ENCODE measurements at places on chromosomes 11 and 22. TPM values are rescaled to one million over a fixed set of nuclear protein-coding genes. Genes with fewer than 3 reads are reported as not detected.

Gene TSSK2
- not detected for total RNA-seq

DNA sequence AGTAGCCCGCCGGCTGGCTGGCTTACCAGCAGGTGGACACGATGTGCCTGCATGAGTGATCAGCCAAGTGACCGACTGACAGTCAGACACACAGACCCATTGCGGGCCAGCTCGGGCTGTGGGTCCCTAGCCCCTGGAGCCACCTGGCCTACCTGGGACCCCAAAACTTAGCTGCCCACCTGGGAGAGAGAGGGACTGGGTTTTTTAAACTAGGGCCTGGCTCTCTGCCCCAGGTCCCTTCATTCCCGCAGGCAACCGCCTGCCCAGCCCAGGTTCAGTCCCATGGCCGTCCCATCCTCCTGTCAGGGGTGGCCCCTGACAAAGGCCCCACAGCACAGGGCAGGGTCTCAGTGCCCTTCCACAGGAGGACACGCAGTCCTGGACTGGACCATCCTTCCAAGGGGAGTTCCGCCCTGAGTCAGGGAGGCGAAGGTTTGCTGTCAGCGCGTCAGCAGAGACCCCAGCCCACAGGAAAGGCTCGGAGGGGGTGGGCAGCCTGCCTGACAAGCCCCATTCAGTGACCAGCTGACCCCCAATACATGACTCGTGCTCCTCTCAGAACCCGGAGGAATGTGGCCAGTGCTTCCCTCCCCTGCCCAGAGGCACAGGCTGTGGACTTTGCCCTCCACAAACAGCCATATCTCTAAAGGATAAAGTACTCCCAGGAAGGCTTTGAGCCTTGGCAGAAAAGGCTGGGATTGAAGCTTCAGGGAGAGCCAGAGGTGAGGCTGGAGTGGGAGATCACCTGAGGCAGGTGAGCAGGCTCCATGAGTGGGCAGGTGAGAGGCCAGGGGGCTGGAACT lies 8.4 kb downstream of the SLCO2B1 start:
- no peak for DNase-seq

GRCh38 chr11:11415901-11416300 lies 62.9 kb upstream of the CSNK2A3 start:
- no peak for DNase-seq

Gene SYT9
- total RNA-seq: 0.10 TPM

- DNase-seq: no peak
These were observed 12.1 kb downstream of the TAF1D start for GRCh38 chr11:93729129-93729616.

GRCh38 chr11:64763526-64764039 lies 3.8 kb upstream of the PYGM start:
- DNase-seq: peak; percentile 77

GRCh38 chr11:57515332-57516060 lies at the start of gene SLC43A1:
SLC43A1 (minus strand) TSS chr11:57515702; CDS start chr11:57514111, 1,591 bp downstream.
- DNase-seq: peak; percentile 88

DNA sequence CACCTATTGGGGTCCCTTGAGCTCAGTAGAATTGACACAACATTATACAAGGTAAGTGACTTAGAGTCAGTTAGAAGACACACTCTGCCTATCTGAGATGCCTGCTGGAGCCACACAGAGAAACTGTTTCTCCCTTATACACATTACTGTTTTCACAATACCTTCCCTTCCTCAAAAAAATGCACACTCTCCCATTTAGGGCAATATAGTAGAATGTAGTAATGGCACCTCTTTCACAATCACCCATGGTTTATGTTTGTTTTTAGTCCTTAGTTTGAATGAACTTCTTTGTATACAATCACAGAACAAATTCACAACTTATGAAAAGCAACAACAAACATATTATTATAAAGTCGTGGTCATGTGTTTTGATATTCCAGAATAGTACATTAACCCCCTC lies 14.3 kb downstream of the OR52H1 start:
- no peak for DNase-seq

- DNase-seq: no peak
These were observed 42.3 kb upstream of the DKK3 start for GRCh38 chr11:12050470-12051286.

DNA sequence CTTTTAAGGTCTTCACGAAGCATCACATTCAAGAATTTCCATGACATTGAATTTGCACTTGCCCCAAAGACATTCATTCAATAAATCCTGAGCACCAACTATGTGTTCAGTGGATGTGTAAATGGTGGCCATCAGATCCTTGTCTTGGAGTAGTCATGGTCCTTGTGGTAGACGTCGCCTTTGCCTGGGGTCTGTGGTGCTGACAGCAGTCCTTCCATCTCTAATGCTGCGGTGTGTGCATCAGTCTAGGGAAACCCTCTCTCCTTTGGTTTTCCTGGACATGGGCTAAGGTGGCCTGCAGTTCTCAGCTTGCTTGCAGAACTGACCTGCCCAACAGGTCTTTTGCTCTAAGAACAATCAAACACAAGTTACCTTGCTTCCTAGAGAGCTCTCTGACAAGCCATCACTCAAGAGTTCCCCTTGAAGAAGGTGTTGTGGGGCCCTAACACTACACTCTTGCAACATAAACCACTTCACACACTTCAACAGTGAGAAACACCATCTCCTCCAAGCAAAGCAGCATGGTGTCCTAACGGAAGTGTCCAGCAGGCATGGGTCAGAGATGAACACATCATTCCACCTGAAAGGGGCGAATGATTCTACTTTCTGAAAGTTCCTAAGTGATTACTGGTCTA lies 72.1 kb downstream of the BUD13 start:
- DNase-seq: peak; percentile 25

Gene C11orf21
- 1.8 TPM for total RNA-seq

- peak; percentile 67 for DNase-seq
These were observed 115.4 kb downstream of the KIAA1671 start for GRCh38 chr22:25067851-25068421.

Gene F2
- total RNA-seq: not detected

- DNase-seq: peak; percentile 55
These were observed 11.2 kb upstream of the CHST1 start for GRCh38 chr11:45676522-45677095.

DNA sequence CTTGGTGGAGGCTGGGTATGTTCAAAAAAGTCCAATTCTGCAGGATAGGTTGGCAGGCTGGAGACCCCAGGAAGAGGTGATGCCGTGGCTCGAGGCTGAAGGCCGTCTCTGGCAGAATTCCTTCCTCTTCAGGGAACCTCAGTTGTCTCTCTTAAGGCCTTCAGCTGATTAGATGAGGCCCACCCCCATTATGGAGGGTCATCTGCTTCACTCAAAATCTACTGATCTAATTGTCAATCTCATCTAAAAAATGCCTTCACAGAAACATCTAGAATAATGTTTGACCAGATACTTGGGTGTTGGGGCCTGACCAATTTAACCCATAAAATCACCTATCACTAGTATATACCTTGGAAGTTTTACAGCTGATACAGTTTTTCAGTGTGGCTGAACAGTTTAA lies 27.4 kb upstream of the GSTP1 start:
- DNase-seq: no peak

DNA sequence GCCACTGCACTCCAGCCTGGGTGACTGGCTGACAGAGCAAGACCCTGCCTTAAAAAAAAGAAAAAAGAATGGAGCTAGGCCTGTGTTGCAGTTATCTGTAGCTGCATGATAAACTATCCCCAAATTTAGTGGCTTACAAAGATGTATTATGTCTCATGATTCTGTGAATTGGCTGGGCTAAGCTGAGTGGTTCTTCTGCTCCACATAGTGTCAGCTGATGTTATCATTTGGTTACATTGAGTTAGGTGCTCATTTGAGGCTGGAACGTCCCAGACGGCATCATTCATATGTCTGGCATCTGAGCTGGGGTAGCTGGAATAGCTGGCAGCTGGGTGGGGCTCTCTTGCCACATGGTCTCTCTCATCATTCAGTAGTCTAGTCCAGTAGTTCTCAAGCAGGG lies 8.2 kb upstream of the ASCC2 start:
- peak; percentile 30 for DNase-seq

DNA sequence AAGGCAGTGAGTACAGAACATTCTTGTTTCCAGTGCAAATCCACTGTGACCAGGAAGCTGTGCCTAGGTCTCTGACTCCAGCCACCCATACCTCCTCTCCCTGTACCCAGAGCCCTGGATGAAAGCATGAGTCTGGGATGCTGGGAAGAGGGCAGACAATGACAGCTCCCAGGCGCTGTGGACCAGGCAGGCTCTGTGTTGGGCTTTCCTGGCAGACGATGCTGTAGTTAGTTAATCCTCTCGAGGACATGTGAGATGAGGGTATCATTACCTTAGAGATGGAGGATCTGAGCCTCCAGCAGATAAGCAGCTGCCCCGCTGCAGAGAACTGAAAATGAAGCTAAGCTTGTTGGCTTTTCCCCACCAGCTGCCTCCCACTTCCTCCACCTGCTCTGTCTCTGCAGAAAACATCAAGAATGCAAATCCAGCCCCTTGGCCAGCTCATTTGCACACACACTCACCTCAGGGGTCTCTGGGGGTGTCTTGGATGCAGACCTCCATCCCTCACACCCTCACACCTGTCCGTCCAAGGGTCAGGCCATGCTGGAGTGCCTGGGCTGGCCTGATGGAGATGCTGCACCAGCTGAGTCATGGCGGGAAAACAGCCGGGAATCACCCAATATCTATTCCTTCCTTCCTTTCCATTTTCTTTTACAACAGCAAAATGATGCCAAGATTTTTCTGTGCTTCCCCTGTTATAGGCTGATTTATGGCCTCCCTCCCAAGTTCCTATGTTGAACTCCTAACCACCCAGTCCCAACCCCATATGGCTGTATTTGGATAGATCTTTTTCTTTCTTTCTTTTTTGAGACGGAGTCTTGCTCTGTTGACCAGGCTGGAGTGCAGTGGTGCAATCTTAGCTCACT lies 94.9 kb upstream of the SEPTIN5 start:
- peak; percentile 72 for DNase-seq

- no peak for DNase-seq
These were observed 8.3 kb upstream of the DCHS1 start for GRCh38 chr11:6663794-6664469.

Gene HIC2
- 3.8 TPM for total RNA-seq

GRCh38 chr22:22600531-22601261 lies 41.6 kb upstream of the PRAME start:
- no peak for DNase-seq

Gene DGCR6
- 1.0 TPM for total RNA-seq

GRCh38 chr11:72411623-72412419 lies 22.5 kb downstream of the CLPB start:
- no peak for DNase-seq

DNA sequence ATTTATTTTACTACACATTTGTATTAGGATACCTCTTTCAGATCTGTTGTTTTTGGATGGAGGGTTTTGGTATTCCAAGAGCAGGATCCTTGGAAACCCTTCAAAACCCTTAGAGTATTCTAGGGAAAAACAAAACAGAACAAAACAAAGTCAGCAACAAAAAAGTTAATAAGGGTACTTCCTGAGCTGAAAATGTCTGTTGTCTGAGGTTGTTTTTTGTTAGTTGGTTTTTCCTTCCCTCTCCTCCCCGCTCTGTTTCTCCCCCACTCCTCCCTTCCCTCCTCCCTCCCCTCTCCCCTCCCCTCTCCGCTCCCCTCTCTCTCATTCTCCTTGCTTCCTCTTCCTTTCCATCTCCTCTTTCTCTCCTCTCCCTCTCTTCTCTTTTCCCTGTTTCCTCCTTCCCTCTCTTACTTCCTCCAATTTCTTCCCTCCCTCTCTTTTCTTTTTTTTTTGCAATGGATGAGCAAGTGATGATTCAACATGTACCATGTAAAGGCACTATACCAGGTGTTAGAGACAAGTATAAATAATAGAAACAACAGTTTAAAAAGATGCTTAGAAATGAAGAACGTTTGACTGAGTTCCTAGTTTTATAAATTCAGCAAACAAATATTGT lies 160.6 kb downstream of the TMEM135 start:
- DNase-seq: no peak

DNA sequence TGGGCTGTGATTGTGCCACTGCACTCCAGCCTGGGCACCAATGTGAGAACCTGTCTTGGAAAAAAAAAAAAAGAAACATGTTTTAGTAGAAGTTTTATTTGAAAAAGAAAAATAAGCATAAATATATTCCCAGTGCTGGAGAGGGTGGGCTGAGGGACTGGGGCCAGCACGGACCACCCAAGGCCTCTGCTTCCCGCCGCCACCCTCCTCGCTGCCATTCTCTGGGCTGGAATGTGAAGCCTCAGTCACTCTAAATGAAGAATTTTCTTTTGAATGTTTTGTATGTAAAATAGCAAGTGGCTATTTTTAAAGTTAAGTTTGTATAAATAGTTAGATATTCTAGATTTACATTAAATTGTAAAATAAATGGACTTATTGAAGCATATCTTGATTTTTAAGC lies 5.1 kb upstream of the TRMU start:
- DNase-seq: peak; percentile 18

Gene NXPE4
- not detected for total RNA-seq

Gene OR2AG2
- total RNA-seq: not detected

Gene TSGA10IP
- total RNA-seq: not detected

Gene SAA4
- total RNA-seq: 0.38 TPM
